Thoracic aorta (tissue), 2 donors: ENCODE measurements at places on chromosomes 12 and 14.

DNA sequence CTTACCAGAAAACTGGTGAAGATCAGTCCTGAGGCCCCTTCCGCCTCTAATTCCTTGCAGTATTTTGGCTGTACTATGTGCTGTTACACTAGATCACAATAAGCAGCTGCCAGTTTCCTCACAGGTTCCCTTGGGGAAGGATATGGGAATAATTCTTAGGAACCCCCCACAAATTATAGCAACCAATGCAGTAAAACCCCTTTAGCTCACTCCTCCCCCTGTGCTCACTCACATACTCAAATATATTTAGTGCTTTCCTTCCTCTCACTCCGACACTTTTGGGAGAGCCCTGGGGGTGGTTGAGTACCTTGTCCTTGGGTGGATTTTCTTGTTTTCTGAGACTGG is 162.7 kb downstream of the ETV6 start:
- no peak for DNase-seq

GRCh38 chr12:31323391-31324115 is 2.4 kb downstream of the SINHCAF start:
- DNase-seq, result no peak

DNA sequence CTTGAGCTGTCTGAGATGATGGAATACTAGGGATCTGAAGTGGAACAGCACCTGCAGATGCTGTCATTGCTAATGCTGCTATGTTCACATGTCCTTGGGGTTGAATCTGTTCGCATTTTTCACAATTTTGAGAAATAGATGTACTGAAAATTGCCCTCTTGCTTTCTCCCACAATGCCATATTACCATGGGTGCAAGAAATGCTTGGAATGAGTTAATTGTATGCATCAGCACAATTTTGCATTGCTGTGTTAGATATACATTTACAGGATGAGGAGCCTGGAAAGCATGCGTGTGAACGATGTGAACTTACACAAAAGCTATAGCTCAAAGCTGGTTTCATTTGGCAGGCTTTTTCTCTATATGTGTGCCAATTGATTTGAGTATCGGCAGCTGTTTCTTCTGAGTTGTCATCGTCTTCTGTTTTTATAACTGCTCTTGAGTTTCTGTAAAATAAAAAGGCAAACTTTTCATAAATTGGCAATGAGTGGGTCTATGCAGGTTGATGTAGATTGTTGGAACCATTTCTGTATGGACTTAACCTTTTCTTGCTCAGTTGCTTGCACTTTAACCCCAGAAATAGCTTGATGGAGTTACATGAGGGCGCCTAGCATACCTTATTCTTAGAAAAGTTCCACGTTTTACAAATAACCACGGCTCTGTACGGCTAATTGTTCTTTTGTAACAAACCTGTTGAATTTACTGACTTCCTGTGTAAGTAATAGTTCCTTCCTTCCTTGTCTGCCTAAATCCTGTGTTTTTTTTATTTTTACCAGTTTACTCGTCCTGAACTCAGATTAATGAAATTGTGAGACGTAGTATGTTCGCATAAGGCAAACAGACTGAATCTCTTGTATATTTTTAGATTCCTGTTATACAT is 105.9 kb downstream of the FGD4 start:
- DNase-seq, result no peak

GRCh38 chr14:98101323-98101722 is 1170.7 kb downstream of the BCL11B start:
- no peak for DNase-seq

GRCh38 chr12:25883026-25883916 is 75.2 kb upstream of the RASSF8 start:
- DNase-seq, result no peak

DNA sequence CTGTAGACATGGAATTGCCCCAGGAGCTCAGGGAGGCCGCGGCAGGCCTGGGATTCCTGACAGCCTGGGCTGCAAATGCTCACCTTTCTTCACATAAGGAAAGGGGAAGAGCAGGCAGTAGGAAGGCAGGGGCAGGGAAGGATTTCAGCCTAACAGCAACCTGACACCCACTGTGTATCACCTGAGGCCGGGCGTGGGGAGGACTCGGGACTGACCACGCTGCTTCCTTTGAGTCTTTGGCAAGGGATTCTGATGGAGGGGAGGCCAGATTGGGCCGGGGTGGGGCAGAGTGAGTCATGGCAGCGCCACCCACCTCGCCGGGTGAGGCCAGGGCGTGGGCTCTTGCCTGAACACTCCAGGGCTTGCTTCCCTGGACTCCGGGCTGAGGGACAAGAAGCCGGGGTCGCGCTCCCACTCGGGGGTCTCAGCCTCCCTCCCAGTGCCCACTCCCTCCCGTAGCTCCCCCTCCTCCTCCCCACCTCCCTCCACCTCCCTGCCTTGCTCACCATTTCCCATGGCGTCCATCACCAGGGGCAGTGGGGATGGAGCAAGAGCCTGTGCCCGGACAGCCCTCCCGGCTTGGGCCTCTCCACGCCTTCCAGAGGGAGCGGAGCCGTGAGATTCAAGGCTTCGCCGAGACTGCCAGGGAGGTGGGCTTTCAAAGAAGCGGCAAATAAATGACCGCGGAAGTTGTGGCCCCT is 247.9 kb upstream of the RTL1 start:
- DNase-seq, result no peak

GRCh38 chr14:98138666-98139065 is 1133.3 kb downstream of the BCL11B start:
- DNase-seq, result no peak

DNA sequence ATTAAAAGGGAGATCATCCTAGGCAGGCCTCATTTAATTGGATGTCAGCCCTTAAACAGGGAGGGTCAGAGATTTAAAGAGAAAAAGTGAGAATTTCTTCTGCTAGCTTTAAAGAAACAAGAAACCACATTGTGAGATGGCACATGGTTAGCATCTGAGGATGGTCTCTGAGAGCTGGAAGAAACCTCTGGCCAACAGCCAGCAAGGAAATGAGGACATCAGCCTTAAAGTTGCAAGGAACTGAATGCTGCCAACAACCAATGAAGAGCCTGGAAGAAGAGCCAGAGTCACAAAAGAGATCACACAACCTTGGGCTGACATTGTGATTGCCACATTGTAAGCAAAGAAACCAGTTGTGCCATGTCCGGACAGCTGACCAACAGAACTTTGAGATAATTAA is 17.5 kb upstream of the FAR2 start:
- no peak for DNase-seq

DNA sequence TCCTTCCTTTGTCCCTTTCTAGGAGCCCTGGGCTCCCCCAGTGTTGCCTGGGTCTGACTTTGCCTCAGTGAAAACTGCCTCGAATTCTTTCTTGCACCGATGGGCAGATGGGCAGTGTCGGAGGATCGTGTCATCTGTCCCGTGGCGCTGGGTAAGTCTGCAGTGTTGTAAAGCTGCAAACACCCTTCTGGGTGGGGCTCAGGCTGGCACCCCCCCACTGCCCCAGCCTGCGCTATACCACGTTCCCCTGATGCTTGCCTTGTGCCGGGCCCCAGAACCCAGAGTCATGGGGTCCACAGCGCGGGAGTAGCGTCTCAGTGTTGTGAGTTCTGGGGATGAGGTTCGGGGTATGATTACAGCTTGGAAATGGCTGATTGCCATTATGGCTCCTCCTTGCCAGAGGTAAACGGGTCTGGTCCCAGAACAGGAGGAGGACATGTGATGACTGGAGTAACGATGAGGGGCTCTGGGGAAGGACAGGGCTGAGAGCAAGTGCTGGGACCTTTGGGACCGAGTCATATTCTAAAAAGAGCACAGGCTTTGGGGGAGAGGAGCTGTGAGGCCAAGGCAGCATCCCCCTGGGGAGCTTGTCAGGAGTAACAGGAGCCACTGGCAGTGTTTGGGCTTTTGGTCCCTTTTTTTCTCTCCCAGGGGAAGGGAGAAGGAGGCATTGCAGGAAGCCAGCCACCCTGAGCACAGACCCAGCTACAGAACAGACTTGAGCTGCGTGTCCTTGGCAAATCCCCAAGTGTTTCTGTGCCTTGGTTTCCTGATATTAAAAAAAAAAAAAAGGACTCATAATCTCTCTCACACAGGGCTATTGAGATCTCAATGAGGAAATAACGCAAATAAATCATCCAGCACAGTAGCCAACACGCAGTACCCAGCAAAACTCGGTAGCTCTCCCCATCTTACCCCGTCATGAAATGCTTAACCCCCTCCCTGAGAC is 4.3 kb downstream of the RTL1 start:
- DNase-seq, result no peak
